ENCODE measurements at places on chromosomes 12 and 14. TPM values are rescaled to one million over a fixed set of nuclear protein-coding genes. Genes with fewer than 3 reads are reported as not detected.

Gene KLRK1
- total RNA-seq: 125 TPM

Gene TAS2R10
- not detected for total RNA-seq

Gene RAPGEF3
- 1.4 TPM for total RNA-seq

Gene BIN2
- total RNA-seq: 42.8 TPM

Gene CLEC1B
- not detected for total RNA-seq

Gene DAD1
- total RNA-seq: 292 TPM

Gene ERBB3
- 0.97 TPM for total RNA-seq

Gene TTC9
- 5.6 TPM for total RNA-seq

Gene PLEK2
- 1.1 TPM for total RNA-seq

Gene E2F7
- total RNA-seq: 7.9 TPM

Gene BATF
- 122 TPM for total RNA-seq

Gene ESR2
- total RNA-seq: 2.1 TPM

Gene ACOT4
- total RNA-seq: 4.5 TPM

Gene ESPL1
- 59.6 TPM for total RNA-seq

Gene SLC8A3
- total RNA-seq: 0.25 TPM

Gene CNTN1
- not detected for total RNA-seq
